SK-N-DZ (cell line): ENCODE measurements at places on chromosomes 2 and 18.

DNA sequence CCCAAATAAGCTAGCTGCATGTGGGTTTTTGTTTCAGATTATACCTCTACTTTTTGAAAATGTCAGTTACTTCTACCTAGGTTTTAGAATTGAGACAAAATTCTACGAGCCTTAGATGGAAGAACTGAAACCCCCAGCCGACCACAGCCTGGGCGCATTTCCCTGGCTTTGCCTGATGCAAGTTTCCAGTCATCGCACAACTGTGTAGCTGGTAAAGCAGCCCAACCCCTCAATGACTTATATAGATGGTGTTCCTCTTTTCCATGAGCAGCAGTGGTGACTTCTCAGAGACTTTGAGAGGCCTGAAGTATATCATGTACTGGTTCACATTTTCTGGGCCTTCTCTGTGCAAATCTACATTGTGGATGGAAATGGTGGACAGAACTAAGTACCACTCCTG is 515.4 kb upstream of the RAB6C start:
- no peak for DNase-seq

DNA sequence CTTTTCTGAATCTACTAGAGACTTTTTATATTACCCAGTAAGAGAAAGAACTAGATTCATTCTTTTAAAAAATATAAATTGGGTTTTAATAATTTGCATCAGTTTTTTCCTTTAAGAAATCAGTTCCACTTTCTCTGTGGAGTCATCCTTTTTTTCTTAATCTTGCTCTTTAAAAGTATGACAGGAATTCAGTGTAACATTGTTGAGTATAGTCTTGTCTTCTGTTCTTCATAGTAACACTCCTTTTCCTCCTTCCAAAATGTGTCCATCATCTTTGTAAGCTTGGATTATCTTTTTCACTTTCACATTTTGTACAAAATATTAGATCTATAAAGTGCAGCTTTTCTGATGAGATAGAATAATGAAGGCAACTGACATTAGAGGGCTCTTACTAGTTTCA is 135.4 kb downstream of the HAUS1 start:
- DNase-seq, result no peak

DNA sequence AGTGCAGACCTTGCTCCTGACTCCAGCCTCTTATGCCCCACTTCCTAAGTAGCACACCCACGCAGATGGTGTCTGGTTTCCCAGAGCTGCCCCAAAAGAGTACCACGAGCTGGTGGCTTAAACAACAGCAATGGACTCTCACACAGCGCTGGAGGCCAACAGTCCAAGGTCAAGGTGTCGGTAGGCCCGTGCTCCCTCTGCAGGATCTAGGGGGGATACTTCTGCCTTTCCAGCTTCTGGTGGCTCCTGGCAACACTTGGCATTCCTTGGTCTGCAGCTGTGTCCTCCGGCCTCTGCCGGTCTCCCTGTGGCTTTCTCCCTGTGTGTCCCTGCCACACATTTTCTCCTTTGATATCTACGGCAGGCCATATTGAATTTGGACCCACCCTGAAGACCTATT is 99.0 kb downstream of the TSHZ1 start:
- DNase-seq, result no peak

- DNase-seq, result no peak
Observed at GRCh38 chr2:132463719-132464118, 47.1 kb downstream of the GPR39 start.

DNA sequence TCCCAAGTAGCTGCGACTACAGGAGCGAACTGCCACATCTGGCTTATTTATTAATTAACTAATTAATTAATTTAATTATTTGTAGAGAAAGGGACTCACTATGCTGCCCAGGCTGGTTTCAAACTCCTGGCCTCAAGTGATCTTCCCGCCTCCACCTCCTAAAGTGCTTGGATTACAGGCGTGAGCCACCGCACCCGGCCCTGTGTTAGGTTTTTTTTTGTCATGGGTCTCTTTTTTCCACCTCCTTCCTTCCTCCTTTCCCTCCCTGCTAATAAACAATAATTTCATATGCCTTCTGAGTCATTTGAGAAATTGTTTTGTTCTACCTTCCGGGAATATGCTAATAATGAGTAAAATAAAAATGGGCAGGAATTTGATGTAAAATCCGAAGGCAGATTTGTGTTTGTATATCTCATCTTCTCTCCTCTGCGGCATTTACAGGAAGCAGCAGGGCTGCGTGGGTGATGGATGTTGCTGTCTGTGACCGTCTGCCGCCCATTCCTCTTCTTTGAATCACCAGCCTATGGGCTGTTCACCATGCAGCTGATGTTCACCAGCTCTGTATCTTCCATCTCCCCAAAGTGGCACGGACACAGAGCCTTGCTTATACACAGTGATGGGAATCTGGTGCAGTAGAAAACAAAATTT is 89.9 kb downstream of the ACSL3 start:
- no peak for DNase-seq

GRCh38 chr2:101832114-101832513 is 134.6 kb downstream of the MAP4K4 start:
- no peak for DNase-seq

DNA sequence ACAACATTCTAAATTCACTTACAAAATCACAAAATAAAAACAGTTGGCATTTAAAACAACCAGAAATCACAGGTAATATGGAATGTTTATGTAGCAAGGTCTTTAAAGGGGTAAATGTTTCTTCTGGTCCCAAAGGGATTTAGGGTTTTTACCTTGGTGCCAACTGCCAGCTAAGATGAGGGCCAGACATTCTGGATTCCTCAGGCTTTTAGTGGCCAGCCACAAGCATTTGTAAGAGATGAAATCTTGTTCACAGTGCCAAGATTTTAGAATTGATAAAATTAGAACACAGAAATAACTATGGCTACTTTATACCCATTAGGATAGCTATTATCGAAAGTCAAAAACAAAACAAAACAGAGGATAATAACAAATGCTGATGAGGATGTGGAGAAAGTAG is 60.4 kb upstream of the CDKL4 start:
- no peak for DNase-seq

DNA sequence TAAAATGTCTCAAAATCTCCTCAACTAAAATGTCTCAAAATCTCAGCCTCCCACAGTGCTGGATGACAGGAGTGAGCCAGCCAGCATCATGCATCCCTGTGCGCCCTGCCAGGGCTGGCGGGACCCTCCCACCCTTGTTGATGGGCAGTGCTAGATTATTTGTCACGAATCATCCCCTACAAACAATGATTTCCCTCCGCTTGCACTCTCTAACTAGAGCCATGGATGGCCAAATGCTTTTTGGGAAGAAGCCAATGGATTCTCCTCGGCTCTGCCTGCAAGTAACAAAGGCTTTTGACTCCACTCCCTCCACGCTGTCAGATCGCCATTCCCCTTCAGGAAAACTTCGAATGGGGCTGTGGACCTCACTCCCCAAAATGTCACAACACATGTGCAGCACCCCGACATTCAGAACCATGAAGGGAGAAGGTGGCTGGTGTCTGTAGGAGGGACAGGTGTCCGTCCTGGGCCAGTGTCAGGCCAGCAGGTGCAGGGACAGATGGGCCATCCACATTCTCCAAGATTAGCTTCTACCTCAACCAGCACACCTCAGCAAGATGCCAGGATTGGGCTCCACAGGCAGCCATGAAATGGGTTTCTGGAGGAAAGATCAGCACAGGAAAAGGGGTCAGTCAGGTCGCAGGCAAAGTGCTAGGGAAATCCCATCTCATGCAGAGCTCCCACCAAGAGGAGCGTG is 11.5 kb downstream of the AMER3 start:
- DNase-seq, result no peak

DNA sequence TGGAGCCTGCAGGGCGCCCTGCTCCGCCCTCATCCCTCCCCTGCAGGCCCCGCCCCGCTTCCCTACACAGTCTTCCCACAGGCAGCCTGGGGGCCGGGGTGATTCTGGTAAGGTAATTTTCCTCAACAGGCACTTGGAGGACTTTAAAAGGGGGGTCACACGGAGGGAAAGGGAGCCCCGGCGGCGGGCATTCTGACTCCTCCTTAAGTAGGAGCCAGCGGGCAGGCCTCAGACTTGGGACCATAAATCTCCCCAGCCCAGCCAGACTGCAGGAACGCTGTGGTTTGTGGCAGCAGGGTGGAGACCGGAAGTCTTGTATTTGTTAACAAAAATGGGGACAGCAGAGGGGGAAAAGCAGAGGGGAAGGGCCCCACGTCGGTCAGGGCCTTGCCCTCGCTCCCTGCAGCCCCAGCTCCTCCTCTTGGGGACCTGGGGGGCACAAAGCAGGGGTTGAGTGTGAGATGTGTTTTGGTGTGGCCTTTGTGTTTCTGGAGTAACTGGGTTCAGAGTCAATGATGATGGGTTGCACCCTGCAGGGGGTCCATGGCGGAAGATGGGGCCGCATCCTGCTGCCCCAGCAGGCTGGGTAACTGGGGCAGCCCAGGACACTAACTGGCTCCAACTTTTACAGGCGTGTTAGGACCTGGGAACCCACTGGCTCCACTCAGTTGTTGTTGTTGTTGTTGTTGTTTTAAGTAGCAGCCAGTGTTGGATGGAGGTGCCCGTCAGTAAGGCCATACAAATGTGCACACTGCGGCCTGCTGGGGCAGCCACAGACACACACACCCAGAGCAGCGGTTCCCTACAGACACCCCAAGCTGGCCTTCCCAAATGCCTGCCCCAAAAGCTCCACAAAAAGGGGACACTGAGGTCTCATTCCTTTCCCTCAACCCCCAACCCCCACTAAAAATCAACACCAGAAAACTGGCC is 27.7 kb downstream of the SMAD7 start:
- no peak for DNase-seq

DNA sequence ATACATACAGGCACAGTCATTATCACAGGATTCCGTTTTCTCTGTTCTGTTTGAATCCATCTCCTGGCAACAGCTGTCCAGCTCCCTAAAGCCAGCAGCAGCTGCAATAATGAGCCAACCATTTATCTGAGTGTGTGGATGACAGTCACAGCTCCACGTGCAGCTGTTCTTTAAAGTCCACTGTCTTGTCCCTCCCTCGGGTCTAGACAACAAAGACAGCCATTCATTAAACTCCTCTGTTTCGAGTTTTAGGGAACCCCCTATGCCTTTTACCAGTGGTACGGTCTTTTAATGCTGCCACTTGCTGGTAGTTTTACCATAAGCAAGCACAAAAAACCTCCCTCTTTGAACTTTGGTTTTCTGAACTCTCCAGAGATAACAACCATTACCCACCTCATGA is 16.0 kb upstream of the MSGN1 start:
- DNase-seq, result no peak

DNA sequence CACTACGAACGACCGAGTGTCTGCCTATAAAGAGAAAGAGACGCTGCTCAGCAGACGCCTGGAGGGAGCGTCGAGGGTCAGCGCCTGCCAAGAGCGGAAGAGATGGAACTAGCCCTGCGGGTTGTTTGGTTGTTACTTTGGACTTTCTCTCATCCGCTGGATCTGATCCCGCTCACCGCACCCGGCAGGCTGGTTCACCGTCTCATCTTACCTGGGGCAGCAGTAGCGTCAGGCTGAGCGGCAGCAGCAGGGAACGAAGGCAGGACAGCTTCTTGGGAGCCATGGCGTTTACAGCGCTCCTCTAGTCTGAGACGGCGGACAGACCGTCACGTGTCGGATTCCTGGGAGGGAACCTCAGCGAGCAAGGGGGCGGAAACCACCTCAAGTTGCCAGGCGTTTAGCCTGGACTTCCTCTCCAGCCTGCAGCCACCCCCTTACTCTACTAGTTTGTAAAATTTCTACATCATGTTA is 1.9 kb downstream of the GLB1L start:
- DNase-seq, result no peak

DNA sequence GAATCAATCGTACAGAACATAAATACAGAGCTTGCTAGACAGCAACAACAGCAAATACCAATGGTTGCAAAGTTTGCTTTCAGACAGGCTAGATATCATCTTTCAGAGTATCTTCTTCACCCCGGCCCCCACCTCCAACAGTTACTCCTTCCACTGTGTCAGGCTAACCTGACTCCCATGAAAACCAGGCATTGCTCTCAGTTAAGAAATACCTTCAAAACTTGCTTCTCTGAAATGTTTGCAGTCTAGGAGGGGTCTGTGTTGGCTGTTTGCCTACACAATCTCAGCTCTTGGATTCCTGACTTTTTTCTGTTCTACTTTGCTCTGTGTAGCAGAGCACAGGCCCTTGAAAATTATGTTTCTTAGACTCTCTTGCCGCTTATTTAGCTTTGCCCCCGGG is 599.5 kb upstream of the SYT4 start:
- no peak for DNase-seq

DNA sequence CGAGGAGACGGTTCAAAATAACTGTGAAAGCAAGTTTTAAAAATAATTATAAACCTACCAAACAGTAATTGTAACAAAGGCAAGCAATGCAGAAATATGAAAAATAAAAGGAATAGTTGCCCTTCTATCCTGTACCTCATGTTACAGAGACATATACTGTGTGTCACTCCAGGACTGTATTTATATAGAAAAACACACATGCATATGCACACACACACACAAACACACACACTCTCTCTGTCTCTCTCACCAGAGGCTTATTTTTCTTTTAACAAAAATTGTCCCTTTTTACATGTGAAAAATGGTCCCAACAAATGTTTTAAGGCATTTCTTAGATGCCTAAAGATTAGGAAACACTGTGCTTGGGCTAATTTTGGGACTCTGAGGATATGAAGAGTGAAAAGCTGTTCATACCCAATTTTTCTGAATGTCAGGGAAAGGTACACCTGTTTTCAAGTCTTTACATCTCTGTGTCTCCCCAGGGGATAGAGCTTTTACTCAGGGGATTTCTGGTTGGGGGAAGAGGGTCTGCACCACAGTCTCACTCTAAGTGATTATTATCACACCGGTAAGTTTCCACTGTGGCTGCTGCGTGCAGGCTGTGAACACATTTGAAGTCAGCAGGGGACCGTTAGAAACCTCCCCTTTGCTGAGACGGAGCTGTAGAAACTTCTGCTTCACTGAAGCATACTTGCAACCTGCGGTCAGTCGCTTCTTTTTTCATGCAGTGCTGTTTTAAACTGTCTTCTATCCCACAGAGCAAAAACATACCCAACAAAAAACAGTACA is 51.4 kb upstream of the SPAG16 start:
- peak; percentile 6 for DNase-seq

DNA sequence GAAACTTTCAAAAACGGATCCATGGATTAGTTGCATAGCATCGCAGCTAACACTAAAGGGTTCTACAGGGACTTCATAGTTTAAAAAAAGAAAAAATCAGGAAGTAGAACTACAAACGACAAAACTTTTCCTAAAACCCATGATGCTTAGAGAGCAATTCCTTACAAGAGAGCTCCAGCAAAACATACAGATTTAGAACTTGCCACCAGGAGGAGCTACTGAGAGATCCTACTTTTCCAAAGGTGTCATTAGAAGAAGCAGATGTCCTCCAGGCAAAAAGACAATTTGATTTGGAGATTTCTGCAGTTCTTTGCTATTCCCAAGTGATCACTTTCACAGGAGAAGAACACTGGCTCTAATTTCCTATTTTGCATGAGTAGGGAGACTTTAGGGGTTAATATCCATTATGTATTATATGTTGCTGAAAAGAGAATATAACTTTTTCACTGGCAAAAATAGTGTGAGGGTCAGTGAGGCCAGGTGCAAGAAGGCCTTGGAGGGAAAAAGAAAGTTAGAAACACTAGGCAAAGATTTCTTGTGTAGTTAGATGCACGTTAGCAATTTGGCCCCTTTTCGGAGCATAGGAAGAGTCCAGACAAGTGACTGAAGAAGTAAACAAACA is 436.2 kb downstream of the SUCLG1 start:
- DNase-seq, result peak; percentile 77

GRCh38 chr2:161426455-161426921 is 10.4 kb downstream of the TBR1 start:
- DNase-seq, result no peak

GRCh38 chr2:144674071-144674470 is 154.2 kb upstream of the ZEB2 start:
- DNase-seq, result no peak
